ENCODE measurements at places on chromosomes 3 and 15.

- H3K27me3 ChIP-seq: no peaks in the 10 kb centered on the region
- no peak for DNase-seq
- no peaks in the 10 kb centered on the region for H3K4me1 ChIP-seq
- no peaks in the 10 kb centered on the region for H3K36me3 ChIP-seq
- no peak overlapping the region for H3K27ac ChIP-seq
These were observed 17.1 kb upstream of the EHHADH start for GRCh38 chr3:185270956-185271332.

DNA sequence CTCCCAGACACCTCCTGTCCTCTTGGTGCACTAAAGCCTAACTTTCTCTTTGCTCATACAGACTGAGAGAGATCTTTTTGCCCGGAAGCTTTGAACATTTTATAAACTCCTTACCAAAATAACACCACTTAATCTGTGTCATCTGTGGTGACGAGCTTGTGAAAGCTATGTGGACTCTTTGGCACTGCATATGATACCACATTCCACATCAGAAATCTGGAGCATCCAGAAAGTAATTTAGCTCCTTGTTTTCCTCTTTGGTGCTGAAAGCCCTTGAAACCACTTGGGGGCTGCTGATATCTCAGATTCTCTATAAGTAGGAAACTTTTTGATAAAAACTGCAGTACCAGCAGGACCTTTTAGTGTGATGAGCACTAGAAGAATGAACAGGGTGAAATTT, 128.3 kb downstream of the ALCAM start:
- H3K27ac ChIP-seq: no peak overlapping the region
- DNase-seq: no peak
- H3K27me3 ChIP-seq: no peaks in the 10 kb centered on the region
- no peaks in the 10 kb centered on the region for H3K36me3 ChIP-seq

DNA sequence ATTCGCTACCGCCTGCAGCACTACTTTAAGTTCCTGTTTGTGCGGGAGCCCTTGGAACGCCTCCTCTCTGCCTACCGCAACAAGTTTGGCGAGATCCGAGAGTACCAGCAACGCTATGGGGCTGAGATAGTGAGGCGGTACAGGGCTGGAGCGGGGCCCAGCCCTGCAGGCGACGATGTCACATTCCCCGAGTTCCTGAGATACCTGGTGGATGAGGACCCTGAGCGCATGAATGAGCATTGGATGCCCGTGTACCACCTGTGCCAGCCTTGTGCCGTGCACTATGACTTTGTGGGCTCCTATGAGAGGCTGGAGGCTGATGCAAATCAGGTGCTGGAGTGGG, 995 bp downstream of the CHST14 start:
- no peaks in the 10 kb centered on the region for H3K27me3 ChIP-seq
- H3K4me1 ChIP-seq: no peaks in the 10 kb centered on the region
- no peaks in the 10 kb centered on the region for H3K36me3 ChIP-seq
- no peak for DNase-seq
- H3K4me3 ChIP-seq: peak overlapping the region; percentile 87
- no peak overlapping the region for H3K27ac ChIP-seq

- DNase-seq: no peak
- H3K27me3 ChIP-seq: no peaks in the 10 kb centered on the region
- no peak overlapping the region for H3K4me3 ChIP-seq
- no peaks in the 10 kb centered on the region for H3K4me1 ChIP-seq
These were observed 104.9 kb downstream of the AQP9 start for GRCh38 chr15:58243070-58243469.

GRCh38 chr15:82168296-82168695, 94.2 kb downstream of the EFL1 start:
- no peaks in the 10 kb centered on the region for H3K27me3 ChIP-seq
- H3K36me3 ChIP-seq: peaks cover 1% of the 10 kb centered on the region
- H3K27ac ChIP-seq: no peak overlapping the region
- DNase-seq: no peak

DNA sequence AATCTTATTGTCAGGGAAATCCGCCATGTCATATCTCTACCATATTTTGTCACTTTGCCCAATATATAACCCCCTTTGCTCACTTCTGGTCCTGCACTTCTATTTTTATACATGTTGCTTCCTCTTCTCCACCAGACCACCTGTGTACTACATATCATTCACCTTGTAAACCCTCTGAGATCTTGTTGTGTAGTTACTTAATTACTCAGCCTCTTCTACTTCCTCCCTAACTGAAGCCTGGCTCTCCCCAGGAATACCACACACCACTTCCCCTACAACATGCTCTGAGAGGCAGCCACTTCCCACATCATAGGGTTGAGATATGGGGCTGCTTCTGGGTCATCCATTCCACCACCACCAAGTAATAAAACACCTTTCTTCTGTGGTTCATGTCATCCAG, 10.0 kb downstream of the HEXA start:
- no peaks in the 10 kb centered on the region for H3K4me1 ChIP-seq
- H3K27me3 ChIP-seq: no peaks in the 10 kb centered on the region
- no peak overlapping the region for H3K27ac ChIP-seq
- H3K4me3 ChIP-seq: no peak overlapping the region
- no peaks in the 10 kb centered on the region for H3K36me3 ChIP-seq

DNA sequence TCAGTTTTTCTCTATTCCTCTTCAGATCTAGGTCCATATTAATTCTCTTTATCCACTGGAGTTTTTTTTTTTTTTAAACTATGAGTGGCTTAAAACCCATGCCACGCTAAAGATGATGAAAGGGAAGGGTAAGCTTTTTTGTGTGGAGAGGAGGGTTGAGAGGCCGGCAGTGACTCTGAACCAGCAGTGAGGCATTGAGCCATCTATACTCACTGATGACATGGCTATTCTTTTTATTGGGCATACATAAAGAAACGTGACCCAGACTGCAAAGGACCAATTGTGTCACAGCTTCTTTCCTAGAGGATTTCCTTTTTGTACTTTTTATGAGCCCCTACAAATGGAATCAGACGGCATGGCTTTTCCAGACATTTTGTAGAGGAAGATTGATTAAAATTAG, 662.2 kb downstream of the AGBL1 start:
- no peak for DNase-seq
- no peaks in the 10 kb centered on the region for H3K4me1 ChIP-seq
- no peaks in the 10 kb centered on the region for H3K36me3 ChIP-seq
- no peak overlapping the region for H3K27ac ChIP-seq
- H3K27me3 ChIP-seq: no peaks in the 10 kb centered on the region

GRCh38 chr3:133381346-133382109, 18.3 kb upstream of the BFSP2 start:
- no peak for DNase-seq

DNA sequence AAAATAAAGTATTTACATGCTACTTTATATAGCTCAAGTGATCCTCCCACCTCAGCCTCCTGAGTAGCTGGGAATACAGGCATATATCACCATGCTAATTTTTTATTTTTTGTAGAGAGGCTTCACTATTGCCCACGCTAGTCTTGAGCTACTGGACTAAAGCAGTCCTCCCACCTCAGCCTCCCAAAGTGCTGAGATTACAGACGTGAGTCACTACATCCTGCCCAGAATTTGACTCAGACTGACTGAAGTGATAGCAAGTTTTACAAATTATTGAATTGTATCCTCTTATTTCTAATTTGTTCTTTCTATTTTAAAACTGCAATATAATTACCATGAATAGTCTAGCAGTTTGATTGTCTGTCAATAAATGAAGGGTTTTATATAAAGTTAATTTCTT, 210.3 kb upstream of the CGNL1 start:
- H3K36me3 ChIP-seq: no peaks in the 10 kb centered on the region
- no peak overlapping the region for H3K27ac ChIP-seq
- H3K4me1 ChIP-seq: no peaks in the 10 kb centered on the region
- H3K27me3 ChIP-seq: no peaks in the 10 kb centered on the region

DNA sequence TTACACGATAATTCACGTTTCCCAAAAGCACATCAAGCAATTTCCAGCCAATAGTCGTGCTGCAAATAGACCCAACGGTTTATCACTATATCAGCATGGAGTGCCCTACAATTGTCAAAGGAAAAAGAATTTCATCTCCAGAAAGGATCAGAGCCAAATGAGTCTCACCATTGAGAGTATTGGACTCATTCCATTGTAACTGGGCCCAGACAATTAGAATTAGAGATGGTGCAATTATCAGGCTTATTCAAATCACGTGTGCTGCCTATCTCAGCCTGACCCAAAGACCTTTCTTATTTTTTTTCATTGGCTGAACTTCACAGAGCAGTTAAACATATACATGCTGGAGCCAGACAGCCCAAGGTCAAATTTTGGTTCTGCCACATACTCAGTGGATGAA, 87.0 kb upstream of the LRTM1 start:
- H3K27me3 ChIP-seq: no peaks in the 10 kb centered on the region
- H3K4me3 ChIP-seq: no peak overlapping the region
- no peaks in the 10 kb centered on the region for H3K36me3 ChIP-seq
- DNase-seq: no peak
- no peak overlapping the region for H3K27ac ChIP-seq

Measured in colonic mucosa (tissue), 4 donors.